ENCODE measurements at places on chromosomes 3 and 15.

- DNase-seq = peak; percentile 3
Observed at GRCh38 chr3:153595186-153595815, 433.3 kb downstream of the RAP2B start.

- DNase-seq = no peak
Observed at GRCh38 chr3:198028718-198029117, 68.7 kb downstream of the LMLN start.

- DNase-seq = peak; percentile 42
Observed at GRCh38 chr3:50154840-50155490, at the start of gene SEMA3F. TSS of gene SEMA3F (plus strand) at chr3:50155324. CDS start at chr3:50159623, 4,299 bp downstream.

- no peak for DNase-seq
Observed at GRCh38 chr3:72013084-72013483, 228.1 kb upstream of the PROK2 start.

DNA sequence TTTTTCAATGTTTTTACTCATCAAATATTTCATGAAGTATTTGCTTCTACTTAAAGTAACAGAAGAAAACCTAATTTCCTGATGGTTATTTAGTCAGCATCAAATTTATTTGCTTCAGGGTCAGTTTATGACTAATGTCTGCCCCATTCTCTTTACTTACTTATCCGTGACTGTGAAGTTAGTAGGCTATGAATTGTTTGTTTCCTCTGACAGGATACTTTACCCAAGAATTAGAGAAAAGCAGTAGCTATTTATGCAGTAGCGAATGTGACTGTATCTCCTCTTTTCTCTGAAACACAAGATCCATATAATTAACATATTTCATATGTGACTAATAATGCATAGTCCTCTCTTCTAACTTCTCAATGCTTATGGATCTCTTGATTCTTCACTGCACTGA lies 329.9 kb upstream of the ROBO1 start:
- no peak for DNase-seq

- DNase-seq = no peak
Observed at GRCh38 chr15:39417366-39418134, 163.3 kb upstream of the THBS1 start.

GRCh38 chr15:28182731-28183130 lies 83.6 kb upstream of the OCA2 start:
- DNase-seq = no peak

DNA sequence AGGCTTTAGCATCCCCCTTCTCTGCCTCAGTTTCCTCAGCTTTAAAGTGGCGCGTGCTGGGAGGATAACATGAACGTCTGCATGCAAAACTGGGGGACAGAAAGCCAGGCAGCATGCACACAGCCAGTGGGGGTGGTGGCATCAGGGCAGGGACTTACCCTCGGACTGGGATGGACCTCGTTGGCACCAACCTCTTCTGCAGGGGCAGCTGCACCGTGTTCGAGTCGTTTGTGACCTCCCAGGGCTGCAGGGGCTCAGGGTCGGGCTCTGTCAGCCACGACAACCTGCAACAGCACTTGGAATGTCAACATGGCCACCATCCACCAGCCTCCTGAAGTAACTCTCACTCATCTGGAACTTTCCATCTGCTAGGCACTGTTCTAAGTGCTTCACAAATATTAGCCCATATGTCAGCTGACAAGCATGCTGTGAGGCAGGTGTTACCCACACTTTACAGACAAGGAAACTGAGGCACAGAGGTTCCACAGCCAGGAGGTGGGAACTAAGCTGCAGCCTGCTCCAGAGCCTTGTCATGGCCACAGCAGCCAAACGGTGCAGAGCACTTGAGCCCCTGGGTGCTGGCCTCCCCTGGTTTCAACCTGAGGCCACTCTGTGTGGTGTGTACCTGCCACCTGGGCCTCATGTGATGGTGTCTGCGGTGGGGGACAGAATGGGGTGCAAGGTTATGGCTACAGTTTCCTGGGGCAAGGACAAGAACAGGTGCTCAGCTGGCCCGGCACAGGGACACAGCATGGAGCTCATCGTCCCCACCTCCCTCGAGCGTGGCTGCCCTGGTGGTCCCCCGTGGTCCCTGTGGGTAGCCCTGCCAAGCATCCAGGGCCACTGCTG lies 6.7 kb downstream of the C3orf22 start:
- DNase-seq = no peak

- DNase-seq = no peak
Observed at GRCh38 chr3:134833453-134834163, 38.5 kb downstream of the EPHB1 start.

DNA sequence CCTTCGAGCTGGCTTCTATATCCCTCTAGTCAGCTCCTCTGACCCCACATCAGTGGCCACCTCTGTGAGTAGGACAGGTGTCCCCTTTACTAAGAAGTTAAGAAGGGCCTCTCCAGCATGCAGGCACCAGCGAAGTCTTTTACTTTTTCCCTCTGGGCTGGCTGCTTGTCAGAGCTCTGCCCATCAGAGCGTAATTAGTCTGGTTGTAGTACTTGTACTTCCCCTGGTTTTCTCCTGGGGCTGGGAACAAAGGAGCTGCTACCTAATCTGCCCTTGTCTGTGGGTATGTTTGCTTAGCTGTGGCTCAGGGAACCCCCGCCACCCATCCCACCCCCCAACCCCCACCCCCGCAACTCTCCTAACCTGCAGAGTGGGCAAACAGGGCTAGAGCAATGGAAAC lies 27.4 kb upstream of the ALPK3 start:
- DNase-seq = no peak

DNA sequence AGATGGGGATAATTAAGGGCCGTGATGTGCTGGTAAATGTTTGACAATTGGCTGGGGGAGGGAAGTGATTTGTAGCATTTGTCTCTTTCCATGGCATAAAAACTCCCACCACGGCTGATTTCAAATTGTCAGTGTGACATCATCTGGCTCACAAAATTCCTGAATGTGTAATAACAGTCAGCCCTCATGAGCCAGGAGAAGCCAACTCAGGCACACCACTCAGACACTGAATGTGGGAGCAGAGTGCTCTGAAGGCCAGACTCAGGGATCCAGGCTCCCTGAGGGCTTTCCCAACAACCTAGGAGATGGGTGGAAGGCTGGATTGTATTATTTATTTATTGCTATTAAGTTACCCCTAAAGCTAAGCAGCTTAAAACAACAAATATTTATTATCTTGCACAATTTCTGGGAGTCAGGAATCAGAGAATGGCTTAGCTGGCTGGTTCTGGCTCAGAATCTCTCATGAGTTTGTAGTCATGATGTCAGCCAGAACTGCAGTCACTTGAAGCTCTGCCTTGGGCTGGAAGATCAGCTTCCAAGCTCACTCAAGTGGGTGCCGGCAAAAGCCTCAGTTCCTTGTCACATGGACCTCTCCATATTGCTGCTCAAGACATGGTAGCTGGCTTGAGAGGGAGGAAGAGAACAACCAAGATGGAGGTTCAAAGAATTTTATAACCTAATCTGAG lies 6.5 kb upstream of the CPEB1 start:
- DNase-seq = no peak

- no peak for DNase-seq
Observed at GRCh38 chr3:187719628-187720336, 17.4 kb upstream of the RTP2 start.

GRCh38 chr3:18725668-18726407 lies 300.7 kb upstream of the SATB1 start:
- DNase-seq = peak; percentile 72

Data from activated CD4-positive, alpha-beta T cell treated with anti-CD3 and anti-CD28 coated beads, Interleukin-2, amount 50 U/mL, for 16 hours (primary cell).